ENCODE measurements at places on chromosomes 3 and 15.

DNA sequence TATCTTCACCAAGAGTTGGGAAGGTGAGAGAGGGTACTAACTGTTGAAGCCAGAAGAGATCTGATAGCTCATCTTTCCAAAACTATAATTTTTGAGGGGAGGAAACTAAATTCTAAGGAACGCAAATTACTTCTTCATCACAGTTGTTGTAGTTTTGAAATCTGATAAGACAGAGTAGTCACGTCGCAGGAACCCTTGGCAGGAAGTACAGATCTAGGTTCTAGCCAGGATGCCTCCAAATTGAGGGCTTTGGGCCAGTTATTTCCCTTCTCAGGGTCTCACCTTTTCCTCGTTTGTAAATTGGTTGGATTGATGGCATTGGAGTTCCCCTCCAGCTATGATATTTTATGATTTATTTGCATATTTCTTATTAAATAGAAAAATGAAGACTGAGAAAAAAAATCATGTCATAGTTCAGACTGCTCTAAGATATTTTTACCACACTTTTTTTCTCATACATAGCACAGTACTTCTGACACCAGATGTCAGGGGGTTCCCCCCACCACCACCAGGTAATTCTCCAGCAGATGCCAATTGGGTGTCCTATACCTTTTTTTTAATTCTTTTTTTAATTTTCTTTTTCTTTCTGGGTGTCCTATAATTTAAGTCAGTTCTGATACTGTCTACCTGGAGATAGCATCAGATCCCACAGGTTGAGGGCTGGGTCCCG, 32.3 kb upstream of the APH1B start:
- no peak for DNase-seq

GRCh38 chr3:135084405-135084804, 289.3 kb downstream of the EPHB1 start:
- DNase-seq = no peak

GRCh38 chr3:112048911-112049310, 14.4 kb downstream of the TMPRSS7 start:
- DNase-seq = peak; percentile 5

GRCh38 chr3:78977073-78977472, 790.7 kb downstream of the ROBO1 start:
- DNase-seq = no peak

DNA sequence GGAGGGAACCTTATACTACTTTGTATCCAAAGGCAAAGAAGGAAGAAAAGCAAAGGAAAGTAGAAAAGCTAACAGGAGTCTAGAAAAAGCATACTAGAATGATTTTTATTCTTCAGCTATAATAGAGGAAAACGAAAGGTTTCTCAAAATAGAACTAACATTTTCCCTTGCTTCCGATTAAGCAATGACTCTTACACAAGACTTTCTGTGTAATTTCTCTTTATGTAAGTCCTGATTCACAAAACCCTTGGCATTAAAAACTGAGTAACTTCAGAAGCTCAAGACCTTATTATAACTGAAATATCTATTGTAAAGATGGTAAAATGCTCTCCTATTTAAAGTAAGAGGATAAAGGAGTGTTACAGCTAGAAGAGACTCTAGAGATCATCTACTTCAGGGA, 97.4 kb downstream of the DTWD1 start:
- DNase-seq = no peak

- DNase-seq = peak; percentile 58
Observed at GRCh38 chr15:96699871-96700401, 369.4 kb downstream of the NR2F2 start.

- no peak for DNase-seq
Observed at GRCh38 chr3:197417441-197417840, 119.0 kb upstream of the DLG1 start.

DNA sequence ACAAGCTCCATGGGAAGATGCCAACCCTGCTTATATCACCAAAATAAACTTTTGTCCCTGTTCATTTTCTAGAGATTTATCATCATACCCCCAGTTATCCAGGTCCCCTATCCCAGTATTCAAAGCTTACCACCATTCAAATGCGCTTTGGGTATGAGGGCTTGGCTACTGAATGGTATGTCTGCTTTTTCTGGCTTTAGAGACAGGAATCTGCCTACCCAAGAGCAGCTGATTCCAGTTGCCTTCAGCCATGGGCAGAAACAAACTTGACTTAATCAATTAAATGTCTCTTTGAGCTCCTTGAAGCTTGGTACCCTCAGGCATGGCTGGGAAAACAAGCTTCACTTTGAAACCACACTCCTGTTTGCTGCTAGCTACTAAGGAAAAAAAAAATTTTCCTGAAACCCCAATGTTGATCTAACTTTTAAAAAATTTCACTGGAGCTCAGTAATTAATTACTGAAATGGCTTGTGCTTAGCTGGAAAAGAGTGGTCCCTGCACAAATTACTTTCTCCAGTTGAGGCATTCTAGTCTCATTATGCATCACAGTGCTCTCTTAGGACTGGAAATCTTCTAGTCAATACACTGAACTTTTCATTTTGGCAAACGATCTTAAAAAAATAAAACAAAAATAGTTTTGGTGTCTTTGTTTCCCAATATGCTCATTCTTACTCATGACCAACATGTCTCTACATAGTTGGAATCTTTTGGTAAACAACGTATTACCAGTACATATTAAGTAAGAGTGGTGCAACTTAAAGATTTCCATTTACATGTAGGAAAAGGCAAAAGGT, 242.8 kb downstream of the DTWD1 start:
- DNase-seq = no peak

- no peak for DNase-seq
Observed at GRCh38 chr3:168085491-168086119, 10.1 kb downstream of the GOLIM4 start.

DNA sequence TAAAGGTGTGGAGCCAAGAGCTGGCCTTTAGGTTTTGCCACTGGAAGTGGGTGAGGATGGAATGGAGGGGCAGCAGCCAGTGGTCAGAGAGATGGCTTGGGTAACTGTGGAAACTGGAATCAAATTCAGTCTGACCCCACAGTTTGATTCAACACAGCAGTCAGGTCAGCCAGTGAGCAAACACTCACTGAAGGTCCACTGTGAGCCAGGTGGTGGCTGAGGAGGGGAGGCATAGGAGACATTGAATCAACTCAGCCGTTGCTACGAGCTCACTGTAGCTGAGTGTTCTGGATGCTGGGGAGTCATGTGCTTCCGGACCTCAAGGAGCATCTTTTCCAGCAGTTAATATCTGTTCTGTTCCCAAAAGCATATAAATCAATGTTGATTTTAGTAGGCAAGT, 37.5 kb downstream of the LPP start:
- no peak for DNase-seq

GRCh38 chr3:97417-98258, 98.9 kb upstream of the CHL1 start:
- no peak for DNase-seq

Measured in H1 (cell line).